ENCODE measurements at places on chromosomes 1 and 21.
A peak's percentile ranks its signal among the peaks of the same experiment; 100 is the strongest.

DNA sequence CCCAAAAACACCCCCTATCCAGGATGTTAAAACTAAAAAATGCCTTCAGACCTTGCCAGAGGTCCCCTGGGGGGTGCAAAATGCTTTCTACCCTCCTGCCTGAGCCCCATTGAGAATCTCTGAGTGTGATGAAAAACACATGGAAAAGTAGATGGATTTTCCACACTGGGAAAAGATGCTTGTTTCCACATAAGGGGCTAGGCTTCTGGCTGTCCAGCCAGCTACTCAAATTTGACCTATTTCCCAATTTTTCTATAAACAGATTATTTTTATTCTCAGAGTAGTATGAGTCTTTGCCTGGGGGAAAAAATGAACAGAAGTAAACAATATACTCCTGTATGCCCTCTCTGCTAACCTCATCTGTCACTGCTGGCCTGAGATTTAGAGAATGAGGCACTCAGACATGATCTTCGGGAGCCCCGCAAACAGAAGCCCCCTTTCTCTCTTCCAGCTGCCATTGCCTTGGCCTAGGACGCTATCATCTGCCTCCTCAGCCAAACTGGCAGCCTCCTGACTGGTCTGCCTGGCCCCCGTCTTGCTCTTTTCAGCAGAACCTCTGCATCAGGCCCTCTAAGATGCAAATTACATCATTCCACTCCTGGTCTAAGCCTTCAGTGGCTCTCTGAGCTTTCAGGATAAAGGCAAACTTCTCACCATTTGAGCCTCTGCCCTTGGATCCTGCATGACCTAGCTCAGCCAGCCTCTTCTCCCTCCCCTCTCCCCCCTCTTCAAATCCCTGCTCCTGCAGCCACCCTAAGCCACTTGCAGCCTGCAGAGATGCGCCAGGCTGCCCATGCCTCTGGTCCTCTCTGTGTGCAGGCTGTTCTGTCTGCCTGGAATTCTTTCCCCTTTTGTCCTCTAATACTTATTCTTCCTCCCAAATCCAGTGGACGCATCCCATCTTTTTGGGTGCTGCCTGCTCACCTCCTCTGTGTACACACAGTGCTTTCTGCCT, 39.7 kb upstream of the TMEM125 start:
- no peak for DNase-seq

- DNase-seq: no peak
Observed at GRCh38 chr1:200099040-200099439, 71.5 kb downstream of the NR5A2 start.

- DNase-seq: peak; percentile 61
Observed at GRCh38 chr1:6246497-6247467, 2.8 kb downstream of the HES3 start.

DNA sequence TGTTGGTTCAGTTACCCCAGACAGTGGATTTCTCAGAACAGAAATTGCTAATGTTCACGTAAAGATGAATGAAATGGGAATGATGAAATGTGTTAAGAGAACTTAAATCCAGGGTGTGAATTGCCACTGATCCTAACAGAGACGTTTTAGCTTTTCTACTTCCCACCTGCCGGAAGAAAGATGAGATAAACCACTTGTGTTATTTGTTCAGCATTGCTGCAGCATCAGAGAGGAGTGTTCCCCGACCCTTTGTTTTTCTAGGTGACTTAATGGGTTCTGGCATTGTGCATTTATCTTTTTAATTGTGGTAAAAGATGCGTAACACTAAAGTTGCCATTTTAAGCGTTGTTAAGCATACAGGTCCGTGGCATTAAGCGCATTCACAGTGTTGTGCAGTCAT, 122.3 kb downstream of the GALNT2 start:
- no peak for DNase-seq

DNA sequence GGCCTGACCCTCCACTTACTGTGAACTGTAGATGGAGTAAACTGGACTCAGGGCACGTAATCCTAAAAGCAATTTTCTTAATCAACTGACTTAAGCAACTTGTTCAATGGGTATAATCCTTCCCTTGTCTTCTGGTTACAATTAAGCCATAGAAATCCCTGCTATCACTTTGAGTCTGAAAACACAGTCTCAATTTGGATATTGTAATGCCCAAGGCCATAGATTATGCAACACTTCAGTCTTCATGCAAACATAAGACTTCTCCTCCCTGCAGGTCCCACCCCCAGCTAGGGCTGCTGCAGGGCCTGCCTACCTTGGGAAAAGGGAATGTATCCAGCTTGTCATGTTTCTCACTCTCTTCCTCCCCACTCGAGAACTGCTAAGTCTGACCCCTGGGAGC, 6.2 kb upstream of the SLC5A9 start:
- no peak for DNase-seq

DNA sequence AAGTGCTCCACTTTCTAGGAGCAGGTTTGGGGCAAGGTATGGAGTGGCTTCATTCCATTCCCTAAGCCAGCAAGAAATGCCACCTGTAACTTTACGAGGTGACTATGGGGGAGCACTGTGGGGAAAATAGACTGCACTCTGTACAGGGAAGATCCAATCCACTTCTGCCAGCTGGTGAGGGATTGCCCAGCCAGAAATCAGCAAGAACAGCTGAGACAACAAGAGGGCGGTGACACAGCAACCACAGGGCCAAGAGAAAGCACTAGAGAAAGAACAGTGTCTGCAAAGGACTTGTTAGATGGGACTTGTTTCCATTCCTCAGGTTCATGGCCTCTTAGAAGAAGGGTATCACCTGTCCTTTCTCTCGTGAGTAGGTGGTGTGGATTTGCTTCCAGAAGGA, 19.6 kb downstream of the CAPN8 start:
- no peak for DNase-seq

GRCh38 chr1:183914276-183914675, 109.4 kb downstream of the RGL1 start:
- no peak for DNase-seq

All from activated CD8-positive, alpha-beta memory T cell treated with anti-CD3 and anti-CD28 coated beads for 4 hours (primary cell).